ENCODE measurements at places on chromosomes 4 and X.

GRCh38 chr4:22814906-22815305 lies 122.2 kb downstream of the GBA3 start:
- no peaks in the 10 kb centered on the region for H3K4me1 ChIP-seq
- no peak overlapping the region for H3K27ac ChIP-seq
- no peaks in the 10 kb centered on the region for H3K36me3 ChIP-seq
- no peak for DNase-seq

- no peaks in the 10 kb centered on the region for H3K27me3 ChIP-seq
- no peak overlapping the region for H3K27ac ChIP-seq
- H3K4me1 ChIP-seq: no peaks in the 10 kb centered on the region
- H3K36me3 ChIP-seq: no peaks in the 10 kb centered on the region
- DNase-seq: no peak
These were observed 103.5 kb downstream of the IRF2 start for GRCh38 chr4:184370711-184371389.

DNA sequence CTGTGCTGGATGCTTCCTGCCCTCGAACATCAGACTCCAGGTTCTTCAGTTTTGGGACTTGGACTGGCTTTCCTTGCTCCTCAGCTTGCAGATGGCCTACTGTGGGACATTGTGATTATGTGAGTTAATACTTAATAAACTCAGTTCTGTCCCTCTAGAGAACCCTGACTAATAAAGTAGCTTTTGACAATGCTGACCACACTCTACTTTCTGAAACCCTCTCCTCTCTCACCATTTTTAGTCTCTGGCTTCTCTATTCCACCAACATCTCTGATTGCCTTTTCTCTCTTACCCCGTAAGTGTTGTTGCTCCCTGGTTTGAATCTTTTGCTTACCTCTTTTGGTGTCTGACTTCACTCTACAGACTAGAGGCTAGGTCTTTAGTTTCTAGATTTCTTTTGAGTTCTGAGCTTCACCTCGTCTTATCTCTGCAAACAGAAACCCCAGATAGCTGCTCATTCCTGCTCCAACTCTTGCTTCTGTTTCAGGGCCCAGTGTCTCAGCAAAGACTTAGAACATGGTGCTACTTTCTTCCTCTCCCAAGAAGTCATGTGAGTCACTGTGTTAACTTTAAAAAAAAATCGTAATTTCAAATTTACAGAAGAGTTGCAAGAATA lies 11.4 kb downstream of the TMSB4X start:
- H3K4me3 ChIP-seq: no peak overlapping the region
- H3K4me1 ChIP-seq: no peaks in the 10 kb centered on the region

- no peaks in the 10 kb centered on the region for H3K27me3 ChIP-seq
- H3K27ac ChIP-seq: no peak overlapping the region
- no peaks in the 10 kb centered on the region for H3K36me3 ChIP-seq
- H3K4me3 ChIP-seq: no peak overlapping the region
These were observed 171.3 kb downstream of the BTC start for GRCh38 chr4:74623041-74623440.

DNA sequence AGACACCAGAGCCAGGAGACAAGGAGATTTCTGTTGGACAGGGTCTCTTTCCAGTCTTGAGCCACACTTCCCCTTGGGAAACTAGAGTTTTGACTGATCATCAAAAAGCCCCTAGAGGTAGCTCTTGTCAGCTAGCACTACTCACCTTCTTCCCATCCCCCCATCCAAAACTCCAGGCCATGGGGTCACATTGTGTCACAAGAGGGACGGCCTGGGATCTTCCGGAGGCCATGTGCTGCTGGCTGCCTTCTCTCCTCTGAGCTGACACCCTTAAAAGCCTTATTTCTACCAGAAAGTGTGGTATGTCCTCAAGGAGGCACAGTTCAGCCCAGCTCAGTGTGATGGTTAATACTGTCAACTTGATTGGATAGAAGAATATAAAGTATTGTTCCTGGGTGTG lies 7.8 kb downstream of the PNMA3 start:
- H3K4me1 ChIP-seq: no peaks in the 10 kb centered on the region
- H3K27me3 ChIP-seq: peaks cover 55% of the 10 kb centered on the region
- H3K27ac ChIP-seq: no peak overlapping the region

DNA sequence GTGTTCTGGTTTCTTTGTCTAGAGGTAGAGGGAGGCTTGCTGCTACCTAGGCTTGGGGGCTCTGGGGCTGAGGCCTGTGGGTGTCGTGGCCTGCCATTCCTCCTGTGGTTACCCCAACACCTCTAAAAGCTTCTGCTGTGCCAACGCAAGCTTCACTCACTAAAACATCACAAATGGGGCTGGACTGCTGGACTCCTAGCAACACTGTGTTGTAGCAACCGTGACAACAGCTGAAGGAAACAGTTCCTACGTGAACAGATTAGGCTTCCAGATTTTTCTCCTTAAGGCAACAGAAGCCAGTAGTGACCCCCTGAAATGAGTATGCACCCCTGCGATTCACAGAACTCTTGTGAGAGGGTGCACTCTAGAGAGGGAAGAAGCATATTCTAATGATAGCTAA lies 138.3 kb upstream of the TEX13D start:
- no peak overlapping the region for H3K4me3 ChIP-seq
- no peak overlapping the region for H3K27ac ChIP-seq
- no peaks in the 10 kb centered on the region for H3K27me3 ChIP-seq
- H3K4me1 ChIP-seq: no peaks in the 10 kb centered on the region
- no peak for DNase-seq

GRCh38 chrX:149910178-149910695 lies 19.1 kb upstream of the HSFX4 start:
- no peak overlapping the region for H3K4me3 ChIP-seq
- H3K27me3 ChIP-seq: no peaks in the 10 kb centered on the region
- no peaks in the 10 kb centered on the region for H3K4me1 ChIP-seq
- no peak overlapping the region for H3K27ac ChIP-seq

GRCh38 chr4:183095199-183095512 lies 3.9 kb upstream of the WWC2 start:
- H3K27ac ChIP-seq: no peak overlapping the region
- no peaks in the 10 kb centered on the region for H3K4me1 ChIP-seq
- no peak overlapping the region for H3K4me3 ChIP-seq
- no peak for DNase-seq

- H3K27ac ChIP-seq: no peak overlapping the region
- H3K27me3 ChIP-seq: no peaks in the 10 kb centered on the region
- DNase-seq: no peak
These were observed 131.8 kb upstream of the LIMCH1 start for GRCh38 chr4:41406113-41406516.

GRCh38 chr4:56093576-56093975 lies 144.8 kb downstream of the CEP135 start:
- DNase-seq: no peak
- no peaks in the 10 kb centered on the region for H3K27me3 ChIP-seq
- H3K27ac ChIP-seq: no peak overlapping the region

GRCh38 chr4:159104694-159105414 lies 2.0 kb downstream of the RAPGEF2 start:
- H3K36me3 ChIP-seq: no peaks in the 10 kb centered on the region
- no peaks in the 10 kb centered on the region for H3K27me3 ChIP-seq
- peaks cover 9% of the 10 kb centered on the region for H3K4me1 ChIP-seq

GRCh38 chr4:21885241-21885640 lies 63.3 kb downstream of the KCNIP4 start:
- no peaks in the 10 kb centered on the region for H3K36me3 ChIP-seq
- no peaks in the 10 kb centered on the region for H3K27me3 ChIP-seq
- H3K4me1 ChIP-seq: no peaks in the 10 kb centered on the region
- no peak overlapping the region for H3K27ac ChIP-seq

DNA sequence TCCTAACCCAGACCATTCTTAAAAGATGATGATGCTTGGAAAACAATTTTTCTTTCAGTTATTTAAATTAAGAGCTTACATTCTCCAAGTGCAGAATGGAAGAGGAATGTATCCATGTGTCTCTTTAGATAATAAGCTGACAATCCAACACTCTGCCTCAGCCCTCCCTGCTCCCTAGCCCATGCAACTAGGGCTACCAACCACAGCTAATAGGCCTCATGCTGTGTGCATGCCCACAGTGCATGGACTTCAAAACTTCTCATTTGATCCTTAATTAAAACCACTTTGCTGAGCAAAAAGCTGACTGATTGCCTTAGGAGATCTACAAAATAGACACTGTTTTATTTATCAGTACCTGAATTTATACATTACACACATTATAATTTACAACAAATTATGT lies 473.9 kb downstream of the GALNTL6 start:
- H3K4me3 ChIP-seq: no peak overlapping the region
- H3K27ac ChIP-seq: no peak overlapping the region
- H3K36me3 ChIP-seq: no peaks in the 10 kb centered on the region
- no peaks in the 10 kb centered on the region for H3K27me3 ChIP-seq
- no peaks in the 10 kb centered on the region for H3K4me1 ChIP-seq

DNA sequence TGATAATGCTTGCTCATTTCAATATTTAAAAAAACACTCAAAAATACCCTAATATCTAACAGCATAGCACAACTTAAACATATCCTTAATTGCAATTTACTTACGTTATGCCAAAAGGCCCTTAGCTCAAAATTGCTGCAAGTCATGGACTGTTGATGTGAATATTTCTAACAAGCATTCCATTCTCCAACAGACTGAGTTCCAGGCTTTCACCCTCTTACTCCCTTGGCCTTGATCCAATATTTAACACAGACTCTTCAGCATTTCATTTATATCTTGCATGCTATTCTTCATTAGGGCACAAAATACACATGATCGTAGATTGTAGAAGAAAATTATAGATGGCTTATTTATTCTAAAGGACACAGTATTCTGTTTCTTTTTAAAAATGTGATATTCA lies 96.5 kb downstream of the RNF150 start:
- no peak overlapping the region for H3K4me3 ChIP-seq
- no peaks in the 10 kb centered on the region for H3K36me3 ChIP-seq
- no peak overlapping the region for H3K27ac ChIP-seq
- no peak for DNase-seq

DNA sequence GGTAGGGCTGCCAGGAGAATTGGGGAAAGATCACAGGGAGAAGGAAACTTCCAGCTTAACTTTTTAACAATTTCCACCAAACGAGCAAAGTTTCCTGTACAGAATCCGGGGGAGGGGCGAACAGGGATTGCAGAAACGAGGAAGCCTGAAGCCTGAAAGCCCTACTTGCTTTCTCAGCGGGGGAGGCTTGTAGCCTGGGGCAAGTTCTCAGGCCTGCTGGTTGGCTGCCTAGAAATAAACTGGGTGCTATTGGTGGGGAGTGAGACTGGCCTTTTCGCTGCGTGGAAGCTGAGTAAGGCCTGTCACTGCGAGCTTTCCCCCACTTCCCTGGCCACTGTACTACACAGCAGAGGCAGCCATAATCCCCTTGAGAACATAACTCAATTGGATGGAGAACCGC lies 110.8 kb upstream of the ATP8A1 start:
- no peaks in the 10 kb centered on the region for H3K4me1 ChIP-seq
- H3K27me3 ChIP-seq: no peaks in the 10 kb centered on the region
- no peak overlapping the region for H3K4me3 ChIP-seq
- DNase-seq: no peak

GRCh38 chr4:85828027-85828890 lies 353.3 kb downstream of the ARHGAP24 start:
- H3K4me1 ChIP-seq: no peaks in the 10 kb centered on the region
- H3K27me3 ChIP-seq: no peaks in the 10 kb centered on the region
- H3K27ac ChIP-seq: peak overlapping the region; percentile 72
- no peaks in the 10 kb centered on the region for H3K36me3 ChIP-seq
- DNase-seq: no peak
- H3K4me3 ChIP-seq: peak overlapping the region; percentile 26

- no peaks in the 10 kb centered on the region for H3K4me1 ChIP-seq
- H3K27ac ChIP-seq: no peak overlapping the region
- no peaks in the 10 kb centered on the region for H3K27me3 ChIP-seq
- no peak for DNase-seq
These were observed 485.6 kb upstream of the GALNT7 start for GRCh38 chr4:172683021-172683420.

DNA sequence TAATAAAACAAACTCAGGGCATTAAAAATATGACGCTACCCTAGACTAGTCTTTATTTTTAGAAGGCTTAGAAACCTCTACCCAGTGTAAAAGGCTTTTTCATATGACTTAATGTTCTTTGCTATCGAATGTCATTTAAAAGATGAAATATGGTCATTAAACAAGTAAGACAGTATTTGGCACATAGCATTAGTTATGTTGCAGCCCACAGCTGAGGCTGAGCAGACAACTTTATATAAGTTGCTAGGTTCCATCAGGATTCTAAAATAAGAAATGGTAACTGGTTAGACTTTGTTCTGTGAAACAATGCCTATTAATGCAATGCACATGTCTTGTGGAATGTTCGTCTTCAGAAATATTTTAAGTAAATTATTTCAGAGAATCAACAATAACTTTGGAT lies 10.4 kb upstream of the PRSS12 start:
- H3K27me3 ChIP-seq: no peaks in the 10 kb centered on the region
- no peaks in the 10 kb centered on the region for H3K4me1 ChIP-seq
- no peaks in the 10 kb centered on the region for H3K36me3 ChIP-seq
- no peak overlapping the region for H3K4me3 ChIP-seq
- no peak for DNase-seq

DNA sequence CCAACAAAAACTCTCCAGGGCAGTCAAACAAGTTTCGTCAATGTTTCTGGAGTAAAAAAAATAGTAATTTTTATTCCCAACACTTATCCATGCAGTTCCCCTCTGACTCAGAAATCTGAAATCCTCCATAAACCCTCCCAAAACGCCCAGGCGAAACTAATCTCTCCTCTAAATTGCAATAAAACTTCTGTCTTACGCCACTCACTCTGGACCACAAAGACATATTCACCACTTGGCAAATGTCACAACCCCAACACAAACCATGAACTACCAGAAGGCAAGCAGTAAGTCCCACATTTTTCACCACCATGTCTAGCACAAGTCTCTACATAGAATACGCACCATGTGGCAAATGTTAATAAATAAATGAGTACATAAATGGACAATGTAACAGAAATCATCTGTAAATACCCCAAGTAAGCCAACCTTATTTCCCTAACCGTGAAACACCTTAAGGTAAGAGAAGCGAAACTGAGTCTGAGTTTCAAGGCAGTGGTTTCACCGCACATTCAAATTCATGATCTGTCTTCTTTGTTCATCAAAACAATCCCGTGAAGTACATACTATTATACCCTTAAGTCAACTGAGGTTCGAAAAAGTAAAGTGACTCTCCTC lies 1.6 kb downstream of the PAPSS1 start:
- no peak for DNase-seq
- no peaks in the 10 kb centered on the region for H3K27me3 ChIP-seq
- H3K4me1 ChIP-seq: no peaks in the 10 kb centered on the region
